ENCODE measurements at places on chromosomes 2 and 18.

- DNase-seq = no peak
Measured at GRCh38 chr2:216688731-216689340, 6.5 kb downstream of the IGFBP5 start.

DNA sequence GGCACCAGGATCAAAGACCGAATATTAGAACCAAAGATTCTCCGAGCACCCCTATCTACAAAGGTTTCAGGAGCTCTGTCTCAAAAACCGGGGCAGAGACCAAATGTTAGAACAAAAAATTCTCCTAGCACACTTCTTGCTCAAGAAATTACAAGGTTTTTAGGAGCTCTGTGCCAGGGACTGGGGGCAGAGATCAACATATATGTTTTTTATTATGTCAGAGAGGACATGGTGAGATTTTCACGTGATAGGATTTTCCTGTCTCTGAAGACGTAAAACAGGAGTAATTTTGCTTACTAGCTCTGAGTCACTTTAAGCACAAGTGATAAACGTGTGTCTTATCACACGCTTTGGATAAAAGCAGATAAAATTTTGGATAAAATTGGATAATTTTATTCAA lies 34.8 kb upstream of the ODC1 start:
- no peak for DNase-seq

GRCh38 chr2:19747310-19748072 lies 154.3 kb downstream of the TTC32 start:
- DNase-seq = no peak

DNA sequence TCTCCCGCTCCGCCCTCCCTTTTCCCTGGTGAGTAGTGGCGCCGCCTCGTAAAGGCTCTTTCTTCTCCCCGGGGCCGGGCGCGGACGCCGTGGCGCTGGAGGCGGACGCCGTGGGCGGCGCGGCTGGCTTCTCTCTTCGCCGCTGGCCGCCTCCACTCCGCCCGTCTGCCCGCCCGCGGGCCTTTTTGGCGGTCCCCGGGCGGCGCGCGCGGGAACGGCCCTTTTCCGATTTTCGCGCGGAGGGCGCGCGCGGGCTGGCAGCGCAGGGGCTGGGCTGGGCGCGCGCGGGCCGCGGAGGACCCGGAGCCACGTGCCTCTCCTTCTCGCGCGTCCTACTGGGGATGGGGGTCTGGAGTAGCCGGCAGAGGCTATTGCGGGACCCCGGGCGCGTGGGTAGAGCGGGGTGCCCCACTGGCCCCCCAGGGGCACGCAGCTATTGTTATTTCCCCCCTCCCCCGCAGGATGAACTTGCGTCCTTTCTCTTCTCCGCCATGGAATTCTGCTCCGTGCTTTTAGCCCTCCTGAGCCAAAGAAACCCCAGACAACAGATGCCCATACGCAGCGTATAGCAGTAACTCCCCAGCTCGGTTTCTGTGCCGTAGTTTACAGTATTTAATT lies 472 bp downstream of the SLC20A1 start:
- DNase-seq = peak; percentile 74

DNA sequence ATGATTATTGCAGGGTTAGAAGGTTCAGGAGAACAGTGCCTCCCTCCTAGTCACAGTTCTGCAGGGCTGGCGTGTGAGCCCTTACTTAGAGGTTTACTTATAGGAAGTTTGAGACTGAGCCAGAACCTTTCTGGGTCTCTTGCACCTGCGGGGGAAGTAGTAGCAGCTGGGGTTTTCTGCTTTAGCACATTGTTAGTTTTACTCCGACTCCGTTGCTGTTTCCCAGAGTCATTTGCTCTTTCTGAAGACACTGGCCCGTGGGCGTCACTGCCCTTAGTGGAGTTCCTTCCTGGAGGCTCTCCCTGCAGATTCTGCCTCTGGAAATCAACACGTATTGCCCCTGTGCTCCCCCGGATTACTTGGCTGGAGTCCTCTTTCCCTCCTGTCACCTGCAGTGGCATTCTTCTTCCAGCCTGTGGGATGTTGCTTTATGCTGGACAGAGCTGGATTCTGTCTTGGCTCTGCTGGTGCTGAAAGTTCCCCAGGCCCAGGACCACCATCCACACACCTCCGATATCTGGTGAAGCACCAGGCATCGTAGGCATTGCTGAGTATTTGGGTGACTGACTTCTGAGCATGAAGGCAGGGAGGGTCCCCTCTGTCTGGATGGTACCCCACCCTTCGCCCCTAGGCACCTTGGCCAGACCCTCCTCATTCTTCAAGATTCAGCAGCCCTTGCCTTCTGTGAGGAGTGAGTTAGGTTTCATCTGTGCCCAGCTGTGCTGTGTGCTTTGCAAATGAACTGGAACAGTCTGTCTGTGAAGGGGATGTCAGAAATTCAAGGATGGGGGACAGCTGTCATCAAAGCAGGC lies 51.7 kb downstream of the AGAP1 start:
- no peak for DNase-seq

- no peak for DNase-seq
Measured at GRCh38 chr2:204133476-204133875, 196.9 kb downstream of the ICOS start.

- no peak for DNase-seq
Measured at GRCh38 chr2:172460780-172461201, 33.4 kb downstream of the ITGA6 start.

DNA sequence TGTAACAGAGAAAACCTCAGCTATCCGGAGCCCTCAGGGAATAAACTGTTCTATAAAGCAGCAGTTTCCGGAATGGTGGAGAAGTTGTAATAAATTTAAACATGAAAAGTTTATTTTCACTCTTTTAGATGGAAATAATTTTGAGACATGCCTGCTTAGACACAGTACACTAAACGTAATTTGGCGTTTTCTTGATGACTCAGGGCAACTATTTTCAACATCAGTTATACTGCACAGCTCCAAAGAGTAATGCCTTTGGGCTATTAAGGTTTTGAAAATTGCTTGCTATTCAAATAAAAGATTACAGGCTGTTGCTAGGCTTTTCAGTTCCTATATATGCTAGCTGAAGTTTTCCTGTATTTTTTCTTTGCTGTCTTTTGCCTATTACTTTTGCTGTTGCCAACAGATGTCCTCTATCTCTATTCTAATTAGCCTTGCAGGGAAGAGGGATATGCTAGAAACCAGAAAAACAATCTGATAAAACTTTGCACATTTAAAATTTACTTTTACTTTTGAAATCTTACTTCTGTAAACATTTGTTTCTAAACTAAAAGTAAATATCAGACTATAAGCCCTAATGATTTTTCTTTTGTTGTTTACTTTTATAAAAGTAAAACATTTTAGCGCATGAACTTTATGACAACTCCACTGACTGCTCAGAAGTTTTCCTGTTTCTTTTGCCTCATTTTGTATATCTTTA lies 113.4 kb upstream of the WDSUB1 start:
- no peak for DNase-seq

DNA sequence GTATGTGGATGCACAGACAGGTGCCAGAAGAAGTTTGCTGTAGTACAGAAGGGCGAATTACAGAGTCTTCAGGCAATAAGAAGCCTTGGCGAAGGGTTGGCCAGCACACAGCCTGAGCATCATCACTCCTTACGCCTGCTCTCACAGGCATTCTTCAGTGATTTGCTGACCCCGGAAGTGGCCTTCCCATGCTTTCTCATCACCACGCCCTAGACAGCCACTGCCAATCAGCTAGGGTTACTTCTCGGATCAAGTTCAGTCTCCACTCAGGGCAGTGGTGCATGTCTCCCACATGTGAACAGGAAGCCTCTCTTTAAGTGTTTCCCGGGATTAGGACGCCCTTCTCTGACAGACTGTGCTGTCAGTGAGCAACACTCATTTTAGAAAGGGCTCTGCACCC lies 81.8 kb downstream of the C1QL2 start:
- no peak for DNase-seq

DNA sequence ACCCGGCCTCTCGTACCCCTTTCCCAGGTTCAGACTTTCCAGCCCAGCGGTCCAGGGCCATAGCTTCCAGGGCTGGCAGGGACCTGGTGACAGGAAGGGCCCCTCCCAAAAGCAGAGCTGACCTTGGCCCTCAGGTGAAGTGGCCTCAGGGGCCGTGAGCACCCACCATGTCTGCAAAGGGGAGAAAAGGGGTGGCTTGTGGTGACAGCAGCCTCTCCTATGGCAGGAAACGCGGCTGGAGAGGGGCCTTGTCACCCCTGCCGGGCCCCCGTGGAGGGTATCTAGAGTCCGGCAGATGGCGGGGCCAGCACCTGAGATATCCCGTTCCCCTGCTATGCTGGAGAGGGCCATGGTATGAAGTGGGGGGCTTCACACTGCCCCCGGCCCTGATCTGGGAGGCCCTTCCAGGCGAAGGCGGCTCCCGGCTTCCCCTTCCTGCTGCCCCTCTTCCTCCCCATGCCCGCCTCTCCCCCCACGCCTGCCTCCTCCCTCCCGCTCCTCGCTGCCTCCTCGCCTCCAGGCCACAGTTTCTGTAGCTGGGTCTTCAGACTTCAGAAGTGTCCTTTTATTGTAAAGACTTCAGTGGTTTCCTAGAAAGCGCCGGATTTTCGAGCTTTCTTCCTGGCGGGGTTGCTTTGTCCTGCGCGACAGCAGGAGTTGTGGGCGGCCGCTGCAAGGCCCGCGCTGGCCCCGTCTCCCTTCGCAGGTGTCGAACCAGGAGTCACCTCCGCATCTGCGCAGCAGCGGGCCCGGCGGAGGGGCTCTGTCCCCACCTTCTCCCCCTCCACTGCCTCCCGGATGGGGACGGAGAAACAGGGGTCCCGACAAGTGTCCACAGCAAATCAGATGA lies 240.5 kb upstream of the MYT1L start:
- DNase-seq = no peak

DNA sequence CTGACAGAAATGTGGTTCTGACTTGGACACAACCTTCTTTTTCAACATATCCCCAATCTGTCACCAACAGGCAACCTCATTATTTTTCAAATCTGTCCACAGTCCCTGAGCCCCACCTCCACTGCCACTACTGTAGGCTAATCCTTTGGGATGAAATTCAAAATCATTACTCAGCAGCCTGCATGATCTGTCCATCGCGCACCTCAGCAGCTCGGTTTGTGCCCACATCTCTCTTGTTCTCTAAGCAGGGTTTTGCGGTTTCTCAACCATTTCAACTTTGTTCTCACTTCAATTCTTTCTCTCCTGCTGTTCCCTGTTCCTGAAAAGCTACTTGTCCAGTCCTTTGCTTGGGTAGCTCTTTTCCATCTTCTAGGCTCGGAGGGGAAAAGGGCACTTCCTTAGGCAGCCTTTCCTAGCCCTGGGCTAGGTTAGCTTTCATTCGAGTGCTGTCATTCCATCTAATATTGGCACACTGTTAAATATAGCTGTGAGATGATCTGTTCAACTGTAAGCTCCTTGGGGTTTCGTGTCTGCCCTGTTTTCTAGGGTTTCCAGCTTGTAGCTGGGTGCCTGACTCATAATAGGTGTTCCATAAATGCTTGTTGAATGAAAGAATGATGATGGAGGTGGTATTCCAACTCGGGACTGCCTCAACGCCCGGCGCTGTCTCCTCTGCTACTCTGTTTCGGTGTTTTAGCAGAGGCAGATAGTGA lies 653 bp upstream of the ANKAR start:
- no peak for DNase-seq

DNA sequence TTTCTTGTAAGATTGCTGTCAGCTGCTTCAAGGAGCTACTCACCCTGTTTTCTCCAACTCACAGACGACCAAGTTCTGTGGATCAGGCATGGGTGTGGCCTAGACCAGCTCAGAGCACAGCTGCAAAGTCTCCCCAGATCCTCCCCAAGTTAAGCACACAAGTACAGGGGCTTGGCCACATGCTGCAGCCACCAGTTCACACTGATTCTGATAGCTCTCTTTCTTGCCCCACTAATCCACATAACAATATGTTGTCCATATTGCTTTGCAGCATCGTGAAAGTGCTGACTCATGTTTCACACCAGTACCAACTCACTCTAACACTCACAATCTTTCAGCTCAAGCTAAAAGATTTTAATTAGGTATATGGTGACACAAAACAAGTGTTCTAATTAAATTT lies 437.0 kb downstream of the PARD3B start:
- no peak for DNase-seq

GRCh38 chr2:229370509-229370908 lies 99.4 kb upstream of the PID1 start:
- DNase-seq = no peak

- no peak for DNase-seq
Measured at GRCh38 chr2:43327119-43327518, 100.7 kb upstream of the ZFP36L2 start.

DNA sequence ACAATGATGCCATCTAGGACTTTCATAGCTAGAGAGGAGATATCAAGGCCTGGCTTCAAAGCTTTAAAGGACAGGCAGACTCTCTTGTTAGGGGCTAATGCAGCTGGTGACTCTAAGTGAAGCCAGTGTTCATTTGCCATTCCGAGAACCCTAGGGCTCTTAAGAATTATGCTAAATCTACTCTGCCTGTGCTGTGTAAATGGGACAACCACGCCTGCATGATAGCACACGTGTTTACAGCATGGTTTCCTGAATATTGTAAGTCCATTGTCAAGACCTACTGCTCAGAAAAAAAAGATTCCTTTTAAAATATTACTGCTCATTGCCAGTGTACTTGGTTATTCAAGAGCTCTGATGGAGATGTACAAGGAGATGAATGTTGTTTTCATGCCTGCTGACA lies 188.4 kb downstream of the SEPTIN10 start:
- DNase-seq = no peak

DNA sequence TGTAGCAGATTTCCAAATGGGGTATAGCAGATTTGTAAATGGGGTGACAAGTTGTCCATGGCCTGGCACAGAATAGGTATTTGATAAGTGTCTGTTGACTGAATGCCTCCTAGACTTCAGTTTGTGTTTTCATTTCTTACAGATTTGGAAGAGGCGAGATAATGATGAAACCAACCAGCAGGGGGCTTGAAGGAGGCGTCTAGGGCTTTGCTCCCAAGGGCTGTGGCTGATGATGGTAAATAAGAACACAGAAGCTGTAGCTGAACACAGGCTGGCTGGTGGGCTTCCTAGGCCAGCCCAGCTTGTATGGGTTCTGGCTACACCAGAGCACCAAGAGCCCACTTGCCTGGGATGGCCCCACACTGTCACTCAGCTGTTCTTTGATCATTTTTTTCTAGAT lies 19.4 kb downstream of the SFTPB start:
- DNase-seq = no peak
